Heart left ventricle (tissue), 16 donors: ENCODE measurements at places on chromosomes 12 and 14.

DNA sequence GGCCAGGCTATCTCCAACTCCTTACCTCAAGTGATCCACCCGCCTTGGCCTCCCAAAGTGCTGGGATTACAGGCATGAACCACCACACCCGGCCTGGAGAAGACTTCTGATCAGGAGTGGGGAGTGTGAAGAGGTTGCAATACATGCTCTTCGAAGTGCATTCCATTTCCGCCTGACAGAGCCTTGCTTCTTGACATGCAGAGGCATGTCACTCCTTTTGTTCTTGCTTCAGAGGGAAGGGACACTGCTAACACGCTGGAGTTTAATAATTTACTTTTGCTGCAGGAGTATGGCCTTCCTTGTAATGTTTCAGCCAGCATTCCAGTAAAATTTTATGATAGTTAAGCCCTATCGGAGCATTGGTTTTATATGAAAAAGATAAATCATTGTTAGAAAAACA, 74.9 kb downstream of the SLC25A47 start:
- no peak for DNase-seq

GRCh38 chr12:50927356-50927755, 25.0 kb upstream of the HIGD1C start:
- no peak for DNase-seq

DNA sequence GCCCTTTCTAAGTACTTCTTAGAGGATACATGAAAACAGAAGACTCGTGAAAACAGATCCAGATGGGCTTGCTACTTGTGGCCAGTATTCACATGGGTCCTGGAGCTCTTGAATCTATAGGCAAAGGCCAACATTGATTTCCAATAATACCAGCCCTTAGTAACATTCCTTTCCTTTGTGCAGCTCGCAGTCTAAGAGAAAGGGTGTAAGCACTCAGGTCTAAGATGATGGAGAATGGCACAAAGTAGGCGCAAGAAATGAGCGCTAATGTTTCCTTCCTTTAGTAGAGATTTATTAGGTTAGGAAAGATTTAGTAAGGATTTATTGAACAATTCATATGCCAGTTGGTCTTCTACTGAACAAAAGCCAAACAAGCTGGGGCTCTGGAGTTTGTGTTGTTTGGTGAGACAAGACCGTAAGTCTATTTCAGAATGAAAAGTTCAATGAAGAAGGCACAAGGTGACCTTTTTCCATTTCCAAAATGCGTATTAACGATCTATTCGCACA, 525 bp downstream of the RNU6-8 start:
- DNase-seq = no peak

GRCh38 chr14:59564366-59564765, 12.2 kb downstream of the CCDC175 start:
- no peak for DNase-seq

DNA sequence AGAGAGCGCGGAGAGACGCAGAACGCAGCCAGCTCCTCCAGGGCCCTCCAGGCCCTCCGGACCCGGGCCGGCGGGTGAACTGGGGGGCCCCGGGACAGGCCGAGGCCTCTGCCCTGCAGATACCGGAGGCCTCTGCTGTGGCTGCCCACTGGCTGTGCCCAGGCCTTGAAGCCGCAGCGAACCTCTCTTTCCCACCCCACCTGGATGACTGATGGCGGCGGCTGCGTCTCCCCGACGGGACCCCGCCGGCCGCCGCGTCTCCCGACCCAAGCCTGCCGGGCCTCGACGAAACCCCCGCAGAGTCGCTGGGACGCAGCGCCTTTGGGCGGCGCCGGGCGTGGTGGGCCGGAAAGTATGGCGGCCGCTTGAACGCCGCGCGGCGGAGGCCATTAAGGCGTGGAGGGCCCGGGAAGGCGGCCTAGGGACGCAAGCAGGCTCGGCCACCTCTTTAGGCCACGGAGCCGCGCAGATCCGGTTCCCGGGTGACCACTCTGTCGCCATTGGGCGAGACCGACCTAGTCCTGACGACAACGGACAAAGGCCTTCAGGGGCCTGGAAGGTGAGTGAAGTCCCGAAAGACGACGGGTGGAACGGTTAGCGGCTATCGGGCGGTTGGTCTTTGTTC, 8.4 kb upstream of the ERGIC2 start:
- DNase-seq = no peak

- DNase-seq = no peak
Observed at GRCh38 chr14:32514236-32514635, 185.1 kb downstream of the AKAP6 start.

GRCh38 chr12:4567073-4567881, 5.3 kb downstream of the DYRK4 start:
- DNase-seq = no peak

DNA sequence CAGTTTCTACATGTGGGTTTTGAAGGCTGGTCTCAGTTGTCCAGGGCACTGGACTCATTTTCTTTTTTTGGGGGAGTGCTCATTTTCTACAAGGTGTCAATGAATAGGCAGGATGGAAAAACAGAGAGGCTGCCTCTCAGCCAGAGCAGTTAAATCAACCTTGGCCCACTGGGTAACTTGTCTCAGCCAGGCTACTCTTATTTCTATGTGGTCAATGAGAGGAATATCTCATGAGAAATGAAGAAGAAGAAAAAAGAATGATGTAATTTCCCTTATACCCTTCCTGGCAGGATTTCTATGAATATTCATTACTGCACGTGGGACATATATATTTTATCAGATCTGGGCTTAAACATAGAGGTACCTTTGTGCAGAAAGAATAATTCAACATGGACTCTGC, 155.2 kb upstream of the E2F7 start:
- DNase-seq = no peak

- no peak for DNase-seq
Observed at GRCh38 chr14:69398818-69399210, 322 bp downstream of the SLC39A9 start.

GRCh38 chr14:75205591-75205990, 29.2 kb upstream of the TMED10 start:
- DNase-seq = no peak

DNA sequence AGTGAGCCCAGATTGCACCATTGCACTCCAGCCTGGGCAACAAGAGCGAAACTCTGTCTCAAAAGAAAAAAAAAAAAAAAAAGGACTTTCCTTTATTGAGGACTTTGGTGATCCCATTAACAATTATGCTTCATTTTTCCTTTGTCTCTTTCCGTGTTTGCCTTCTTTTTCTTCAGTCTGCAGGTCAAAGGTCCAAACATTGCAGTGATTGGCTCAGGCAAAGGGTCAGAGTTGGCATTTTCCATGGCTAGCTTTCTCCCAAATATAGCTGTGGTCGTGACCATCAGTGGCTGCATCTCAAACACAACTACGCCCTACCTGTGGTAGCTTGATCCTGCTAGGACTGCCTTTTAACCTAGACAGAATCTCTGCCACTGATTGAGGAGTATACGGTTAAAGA, 7.0 kb upstream of the DNAL1 start:
- no peak for DNase-seq

GRCh38 chr14:65223636-65224035, 121.3 kb upstream of the MAX start:
- DNase-seq = no peak

- no peak for DNase-seq
Observed at GRCh38 chr14:88933191-88933590, 108.7 kb downstream of the TTC8 start.

DNA sequence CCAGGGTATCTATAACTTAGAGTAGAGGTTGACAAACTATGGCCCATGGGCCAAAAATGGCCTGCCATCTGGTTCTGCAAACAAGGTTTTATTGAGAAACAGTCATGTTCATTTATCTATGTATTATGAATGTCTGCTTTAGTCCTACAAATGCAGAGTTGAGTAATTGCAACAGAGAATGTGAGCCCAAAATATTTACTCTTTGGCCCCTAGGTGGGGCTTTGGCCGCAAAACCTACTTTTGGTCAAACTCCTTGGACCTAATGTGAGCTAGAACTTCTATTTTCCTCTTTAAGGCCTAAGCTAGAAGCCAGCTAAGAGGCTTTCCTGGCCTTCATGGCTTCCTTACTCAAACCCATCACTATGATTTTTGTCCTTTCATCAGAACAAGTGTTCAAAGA, 379.1 kb downstream of the NELL2 start:
- no peak for DNase-seq

DNA sequence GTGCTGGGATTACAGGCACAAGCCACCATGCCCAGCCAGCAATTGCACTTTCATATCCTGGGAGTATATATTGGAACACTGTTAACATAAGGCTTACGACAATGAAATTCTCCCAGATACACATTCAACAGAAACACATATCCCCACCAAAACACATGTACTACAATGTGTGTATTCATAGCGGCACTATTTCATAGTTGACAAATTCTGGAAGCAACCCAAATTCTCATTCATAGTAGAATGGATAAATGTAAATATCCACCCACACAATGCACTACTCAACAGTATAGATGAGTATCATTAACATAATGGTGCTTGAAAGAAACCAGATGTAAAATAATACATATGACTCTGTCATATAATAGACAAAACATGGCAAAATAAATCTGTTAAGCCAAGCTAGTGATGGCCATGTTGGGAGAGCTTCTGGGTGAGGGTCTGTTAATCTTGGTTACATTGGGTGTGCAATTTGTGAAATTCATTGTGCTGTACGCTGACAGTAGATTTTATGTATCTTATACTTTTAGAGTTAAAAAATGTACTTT, 2.6 kb upstream of the DNAAF2 start:
- no peak for DNase-seq

DNA sequence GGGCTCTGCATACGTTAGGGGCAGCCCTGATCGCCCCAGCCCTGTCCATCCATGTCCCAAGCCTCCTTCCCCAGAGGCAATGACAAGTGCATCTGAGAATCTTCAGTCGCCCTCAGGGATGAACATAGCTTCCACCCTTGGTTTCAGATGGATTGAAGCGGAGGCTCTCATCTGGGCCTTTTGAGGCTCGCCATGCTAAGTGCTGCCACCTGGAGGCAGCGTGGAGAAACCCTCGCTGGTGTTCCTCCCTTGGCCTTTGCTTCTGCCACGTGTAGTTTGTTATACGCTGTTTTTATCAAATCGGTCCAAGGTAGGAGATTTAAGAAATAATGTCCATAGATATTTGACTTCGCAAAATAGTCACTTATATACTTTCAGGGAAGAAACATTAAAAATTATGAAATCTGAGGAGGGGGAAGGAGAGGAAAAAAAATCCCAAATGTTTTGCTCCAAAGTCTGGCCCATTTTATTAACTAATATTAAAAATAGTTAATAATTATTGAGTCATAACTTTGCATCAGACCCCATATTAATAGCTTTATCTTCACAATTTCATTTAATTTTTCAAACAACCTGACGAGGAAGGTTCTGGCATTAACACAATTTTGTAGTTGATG, 28.8 kb upstream of the LRRC10 start:
- DNase-seq = peak; percentile 50

- DNase-seq = no peak
Observed at GRCh38 chr12:127779301-127780045, 487.5 kb upstream of the TMEM132C start.

- no peak for DNase-seq
Observed at GRCh38 chr12:30384976-30385375, 310.7 kb downstream of the IPO8 start.

GRCh38 chr14:66074537-66074936, 411.6 kb upstream of the CCDC196 start:
- no peak for DNase-seq

GRCh38 chr14:74636424-74637177, 24.6 kb upstream of the LTBP2 start:
- DNase-seq = no peak

- no peak for DNase-seq
Observed at GRCh38 chr12:93708952-93709351, 31.8 kb downstream of the CRADD start.

DNA sequence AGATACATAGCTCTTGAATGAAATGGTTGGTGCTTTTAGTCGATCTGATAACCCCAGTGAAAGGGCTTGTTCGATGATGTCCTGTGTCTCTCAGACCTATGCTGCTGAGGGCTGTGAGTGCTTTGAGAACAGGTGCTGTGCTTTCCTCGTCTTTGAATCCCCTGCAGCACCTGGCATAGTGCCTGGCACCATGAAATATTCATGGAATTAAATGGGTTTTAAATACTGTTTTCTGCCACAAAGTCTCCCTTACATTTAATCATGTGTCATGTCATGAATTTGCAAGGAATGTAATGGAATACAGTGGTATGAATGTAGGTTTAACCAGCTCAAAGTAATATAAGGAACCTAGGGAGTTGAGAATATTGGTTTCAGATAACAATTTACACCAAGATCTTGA, 220.5 kb upstream of the PRICKLE1 start:
- no peak for DNase-seq

GRCh38 chr14:64400829-64401459, 12.8 kb downstream of the MTHFD1 start:
- no peak for DNase-seq

GRCh38 chr14:76846331-76847047, 20.3 kb downstream of the LRRC74A start:
- no peak for DNase-seq

DNA sequence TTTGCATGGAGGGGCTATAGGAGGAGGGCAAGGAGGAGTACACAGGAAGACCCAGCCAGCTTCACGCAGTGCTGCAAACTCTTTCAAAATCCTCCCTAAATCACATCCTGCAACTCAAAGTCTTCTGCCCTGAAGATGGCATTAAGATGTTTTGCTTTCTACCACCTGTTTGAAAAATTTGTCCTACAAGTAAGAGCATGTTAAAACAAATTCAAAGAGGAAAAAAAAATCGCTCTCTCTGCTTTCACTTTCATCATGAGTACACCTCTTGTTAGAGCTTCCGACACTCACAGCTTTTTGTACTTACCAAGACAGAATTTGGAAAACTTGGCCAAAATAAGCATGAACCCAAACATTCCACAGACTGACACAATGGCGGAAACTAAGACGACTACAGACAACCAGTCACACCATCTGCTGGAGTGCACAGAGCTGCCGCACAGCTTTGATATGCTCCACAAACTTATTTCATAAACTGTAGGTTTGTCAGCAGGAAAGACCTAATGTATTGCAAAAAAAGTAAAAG, 21.3 kb downstream of the GCH1 start:
- DNase-seq = no peak

DNA sequence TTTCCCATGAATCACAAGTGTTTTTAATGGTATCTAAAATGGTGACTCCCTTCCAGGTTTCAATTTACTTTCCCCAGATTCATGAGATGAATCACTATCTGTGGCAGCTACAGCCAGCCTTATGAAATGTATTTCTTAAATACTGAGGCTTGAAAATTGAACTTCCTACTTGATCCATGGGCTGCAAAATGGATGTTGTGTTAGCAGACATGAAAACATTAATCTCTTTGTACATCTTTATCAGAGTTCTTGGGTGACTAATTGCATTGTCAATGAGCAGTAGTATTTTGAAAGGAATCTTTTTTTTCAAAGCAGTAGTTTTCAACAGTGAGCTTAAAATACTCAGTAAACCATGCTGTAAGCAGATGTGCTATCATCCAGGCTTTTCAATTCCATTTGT, 250.8 kb downstream of the SLC6A15 start:
- DNase-seq = no peak

- DNase-seq = peak; percentile 18
Observed at GRCh38 chr14:80135305-80136088, 75.8 kb downstream of the DIO2 start.
